ENCODE measurements at places on chromosomes 4 and X.

- no peak for DNase-seq
Observed at GRCh38 chr4:93320356-93320755, 508.2 kb upstream of the ATOH1 start.

GRCh38 chr4:65437102-65437501, 233.2 kb downstream of the EPHA5 start:
- no peak for DNase-seq

DNA sequence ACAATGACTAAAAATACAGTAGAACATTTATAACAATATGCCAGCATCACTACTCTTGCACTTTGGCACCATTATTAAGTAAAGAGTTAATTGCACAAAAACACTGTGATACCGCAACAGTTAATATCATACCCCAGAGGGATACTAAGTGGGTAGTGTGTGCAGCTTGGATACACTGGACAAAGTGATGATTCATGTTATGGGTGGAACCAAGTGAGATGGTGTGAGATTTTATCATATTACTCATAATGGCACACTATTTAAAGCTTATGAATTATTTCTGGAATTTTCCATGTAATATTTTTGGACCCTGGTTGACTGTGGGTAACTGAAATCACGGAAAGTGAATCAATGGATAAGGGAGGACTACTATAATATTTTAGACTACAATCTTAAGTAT, 265.3 kb downstream of the PCDH18 start:
- DNase-seq = peak; percentile 11

GRCh38 chr4:99943904-99944437, 2.4 kb downstream of the DNAJB14 start:
- DNase-seq = no peak

- DNase-seq = no peak
Observed at GRCh38 chrX:40891798-40892197, 156.5 kb upstream of the MED14 start.

GRCh38 chrX:36856849-36857248, 151.3 kb upstream of the FAM47C start:
- DNase-seq = no peak

GRCh38 chr4:147938496-147938895, 206.6 kb downstream of the ARHGAP10 start:
- DNase-seq = no peak

GRCh38 chr4:100086766-100087431, 103.4 kb downstream of the DDIT4L start:
- DNase-seq = no peak

- no peak for DNase-seq
Observed at GRCh38 chr4:167114416-167114971, 119.8 kb downstream of the SPOCK3 start.

DNA sequence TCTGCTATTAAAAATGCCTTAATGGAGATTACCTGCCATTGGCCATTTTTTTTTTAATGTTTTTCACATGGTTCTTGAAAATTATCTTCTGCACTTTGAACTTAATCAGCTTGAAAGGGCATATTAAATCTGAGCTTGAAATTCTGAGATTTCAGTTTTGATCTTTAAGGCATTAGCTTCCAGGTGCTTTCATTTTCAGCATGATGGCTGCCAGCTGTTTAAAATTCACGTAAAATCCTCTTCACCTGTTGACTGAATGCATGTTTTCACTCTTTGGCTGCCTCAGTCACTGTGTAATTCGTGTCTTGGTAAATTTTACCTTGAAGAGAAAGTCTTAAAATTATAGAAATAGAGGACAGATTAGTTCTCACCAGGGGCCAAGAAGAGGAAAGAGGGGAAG, 39.6 kb downstream of the SMAD1 start:
- no peak for DNase-seq

DNA sequence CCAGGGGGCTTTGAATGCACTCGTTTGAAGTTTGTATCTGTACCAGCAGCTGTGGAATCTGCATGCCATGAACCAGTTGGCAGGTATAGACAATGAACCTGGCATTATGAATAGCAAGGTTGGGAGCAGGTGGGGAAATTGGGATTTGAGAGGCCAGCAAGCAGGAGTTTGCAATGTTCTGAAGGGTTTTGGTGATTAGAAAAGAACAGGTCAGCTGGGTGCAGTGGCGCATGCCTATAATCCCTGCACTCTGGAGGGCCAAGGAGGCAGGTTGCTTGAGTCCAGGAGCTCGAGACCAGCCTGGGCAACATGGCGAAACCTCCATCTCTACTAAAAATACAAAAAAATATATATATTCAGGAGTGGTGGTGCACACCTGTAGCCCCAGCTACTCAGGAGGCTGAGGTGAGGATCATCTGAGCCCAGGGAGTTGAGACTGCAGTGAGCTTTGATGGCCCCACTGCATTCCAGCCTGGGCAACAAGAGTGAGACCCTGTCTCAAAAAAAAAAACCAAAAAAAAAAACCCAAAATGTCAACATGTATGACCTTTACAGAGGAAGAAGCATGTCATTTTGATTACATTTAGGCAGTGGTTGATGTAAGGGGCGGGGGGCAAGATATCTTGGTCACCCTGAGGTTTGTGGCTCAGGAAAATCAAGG, 63.9 kb downstream of the TSC22D3 start:
- no peak for DNase-seq

- no peak for DNase-seq
Observed at GRCh38 chr4:79164907-79165610, 160.8 kb downstream of the NAA11 start.

DNA sequence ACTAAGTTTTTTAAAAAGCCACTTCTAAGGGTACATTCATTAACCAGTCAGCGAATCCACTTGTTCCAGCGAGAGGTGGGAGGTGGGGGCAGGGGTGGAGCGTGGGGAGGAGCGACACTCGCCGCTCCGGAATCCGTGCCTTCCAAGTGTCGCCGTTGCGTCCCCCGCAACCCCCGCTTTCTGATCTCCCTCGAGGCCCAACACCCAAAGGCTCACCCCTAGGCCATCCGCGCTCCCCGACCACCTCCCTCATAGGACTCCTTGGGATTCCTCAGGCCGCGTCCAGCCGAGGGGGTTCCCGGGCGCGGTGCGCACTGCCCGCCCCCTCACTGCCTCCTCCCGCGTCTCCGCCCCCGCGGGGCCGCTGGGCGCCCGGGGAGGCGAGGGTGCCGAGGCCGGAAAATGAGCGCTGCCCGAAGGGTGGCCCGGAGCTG, 108.1 kb upstream of the STOX2 start:
- DNase-seq = peak; percentile 8

DNA sequence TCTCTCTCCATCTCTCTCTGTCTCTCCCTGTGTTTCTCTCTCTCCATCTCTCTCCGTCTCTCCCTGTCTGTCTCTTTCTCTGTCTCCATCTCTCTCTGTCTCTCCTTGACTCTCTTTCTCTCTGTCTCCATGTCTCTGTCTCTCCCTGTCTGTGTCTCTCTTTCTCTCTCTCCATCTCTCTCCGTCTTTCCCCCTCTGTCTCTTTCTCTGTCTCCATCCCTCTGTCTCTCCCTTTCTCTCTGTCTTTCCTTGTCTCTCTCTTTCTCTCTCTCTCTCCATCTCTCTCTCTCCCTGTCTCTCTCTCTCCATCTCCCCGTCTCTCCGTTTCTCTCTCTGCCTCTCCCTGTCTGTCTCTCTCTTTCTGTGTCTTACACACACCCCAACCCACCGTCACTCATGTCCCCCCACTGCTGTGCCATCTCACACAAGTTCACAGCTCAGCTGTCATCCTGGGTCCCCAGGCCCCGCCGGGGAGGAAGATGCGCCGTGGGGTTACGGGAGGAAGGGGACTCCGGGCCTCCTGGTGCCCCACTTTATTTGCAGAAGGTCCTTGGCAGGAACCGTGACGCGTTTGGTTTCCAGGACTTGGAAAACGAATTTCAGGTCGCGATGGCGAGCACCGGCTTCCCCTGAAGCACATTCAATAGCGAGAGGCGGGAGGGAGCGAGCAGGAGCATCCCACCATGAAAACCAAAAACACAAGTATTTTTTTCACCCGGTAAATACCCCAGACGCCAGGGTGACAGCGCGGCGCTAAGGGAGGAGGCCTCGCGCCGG, 1.2 kb upstream of the SHOX start:
- no peak for DNase-seq

GRCh38 chr4:155795991-155796390, 37.2 kb downstream of the GUCY1B1 start:
- DNase-seq = no peak

DNA sequence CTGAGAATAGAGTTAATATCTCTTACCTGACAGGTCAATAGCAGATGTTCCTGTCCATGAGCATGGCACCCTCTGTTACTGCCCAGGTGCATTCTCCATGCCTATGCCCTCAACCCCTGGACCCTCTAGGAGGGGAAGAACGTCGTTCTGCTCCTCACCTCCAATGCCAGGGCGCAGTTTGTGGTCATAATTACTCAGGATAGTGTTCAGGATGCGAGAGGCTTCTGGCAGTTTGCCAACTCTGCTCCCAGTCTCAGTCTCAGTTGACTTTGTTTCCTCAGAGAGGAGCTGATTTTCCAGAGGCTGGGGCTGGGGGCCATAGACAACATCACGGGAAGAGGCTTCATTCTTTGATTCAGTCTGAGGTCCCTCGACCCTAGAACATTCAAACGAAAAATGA, 4.4 kb downstream of the GABRE start:
- no peak for DNase-seq

DNA sequence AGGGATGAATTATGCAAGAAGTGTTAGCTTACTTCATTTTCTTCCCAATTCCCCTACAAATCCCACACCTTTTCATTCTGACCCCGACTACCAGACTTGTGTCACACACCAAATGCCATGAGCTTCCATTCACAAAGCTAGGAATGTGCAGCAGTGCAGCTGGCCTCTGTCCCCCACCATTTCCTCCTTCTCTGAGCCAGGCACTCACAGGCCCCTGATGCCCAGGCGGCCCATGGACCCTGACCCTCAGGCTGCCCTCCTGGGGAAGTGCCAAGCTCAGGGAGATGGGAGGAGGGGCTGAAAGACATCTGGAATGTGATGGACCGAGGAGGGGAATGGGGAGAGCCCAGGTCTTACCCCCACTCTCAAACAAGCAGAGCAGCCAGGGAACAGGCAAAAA, 67.0 kb upstream of the BCOR start:
- no peak for DNase-seq

GRCh38 chr4:150056569-150056968, 21.7 kb upstream of the DCLK2 start:
- DNase-seq = peak; percentile 14

DNA sequence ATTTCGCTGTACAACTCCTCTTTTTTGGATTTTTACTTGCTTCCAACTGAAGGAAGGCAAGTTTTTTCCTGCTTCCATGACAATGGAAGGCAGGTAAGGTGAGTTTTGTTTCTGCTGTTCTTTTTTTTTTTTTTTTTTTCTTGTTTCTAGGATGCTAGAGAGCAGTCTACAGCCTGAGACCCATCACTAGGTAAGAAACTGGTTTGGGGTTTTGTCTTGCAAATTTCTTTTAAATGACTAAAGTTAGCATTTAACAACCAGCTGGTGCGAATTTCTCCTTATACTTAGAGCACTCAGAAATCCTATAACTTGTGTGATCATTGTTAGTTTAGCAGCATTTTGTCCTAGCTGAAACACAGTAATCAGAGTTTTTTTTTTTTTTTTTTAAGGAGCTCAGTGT, 378.4 kb upstream of the CNKSR2 start:
- DNase-seq = no peak

DNA sequence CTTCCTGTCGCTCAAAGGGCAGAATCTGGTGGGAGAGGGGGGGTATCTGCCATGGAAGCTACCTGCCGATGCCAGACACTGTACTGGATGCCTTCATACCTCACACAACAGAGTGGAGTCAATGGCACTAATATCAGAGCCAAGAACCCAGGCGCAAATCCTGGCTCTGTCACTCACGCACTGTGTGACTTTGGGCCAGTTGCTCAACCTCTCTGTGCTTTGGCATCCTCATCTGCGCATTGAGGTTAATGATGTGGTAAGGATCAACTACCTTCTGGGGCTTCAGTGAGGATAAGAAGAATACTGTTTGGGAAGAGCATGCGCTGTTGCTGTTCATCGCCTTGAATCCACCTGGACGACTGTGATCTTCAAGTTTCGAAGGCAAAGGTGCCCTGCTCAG, 70.6 kb downstream of the PPP2R2C start:
- no peak for DNase-seq

- DNase-seq = no peak
Observed at GRCh38 chr4:116027311-116027710, 913.9 kb upstream of the NDST4 start.

GRCh38 chrX:131828482-131828881, 194.6 kb upstream of the STK26 start:
- DNase-seq = no peak

- DNase-seq = no peak
Observed at GRCh38 chrX:121782544-121782943, 735.1 kb downstream of the GLUD2 start.

GRCh38 chrX:123274796-123275195, 90.7 kb downstream of the GRIA3 start:
- DNase-seq = no peak

DNA sequence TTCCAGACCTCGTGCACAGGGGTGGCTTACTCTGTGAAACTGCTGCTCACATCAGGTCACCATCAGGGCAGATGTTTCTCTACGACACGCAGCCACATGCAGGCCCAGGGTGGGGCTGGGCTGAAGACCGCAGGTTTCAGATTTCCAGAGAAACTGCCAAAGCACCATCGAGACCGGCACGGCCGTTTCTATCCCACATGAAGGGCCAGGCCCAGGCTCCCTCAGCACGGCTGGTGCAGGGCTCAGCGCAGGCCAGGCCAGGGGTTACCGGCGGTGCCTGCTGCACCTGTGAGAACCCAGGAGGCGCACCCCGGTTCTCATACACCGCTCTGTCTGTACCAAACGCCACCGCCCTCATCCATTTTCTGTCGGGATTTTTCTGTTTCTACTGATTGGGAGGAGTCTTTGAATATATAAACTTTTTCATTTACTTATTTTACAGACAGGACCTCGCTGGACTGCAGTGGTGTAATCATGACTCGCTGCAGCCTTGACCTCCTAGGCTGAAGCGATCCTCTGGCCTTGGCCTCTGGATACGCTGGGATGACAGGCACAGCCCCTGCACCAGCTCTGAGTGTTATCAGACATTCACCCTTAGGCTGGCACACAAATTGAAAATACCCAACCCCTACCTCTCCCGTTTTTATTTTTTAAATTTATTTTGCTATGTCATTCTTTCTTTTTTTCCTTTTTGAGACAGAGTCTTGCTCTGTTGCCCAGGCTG, 17.1 kb downstream of the CTBP1 start:
- no peak for DNase-seq

DNA sequence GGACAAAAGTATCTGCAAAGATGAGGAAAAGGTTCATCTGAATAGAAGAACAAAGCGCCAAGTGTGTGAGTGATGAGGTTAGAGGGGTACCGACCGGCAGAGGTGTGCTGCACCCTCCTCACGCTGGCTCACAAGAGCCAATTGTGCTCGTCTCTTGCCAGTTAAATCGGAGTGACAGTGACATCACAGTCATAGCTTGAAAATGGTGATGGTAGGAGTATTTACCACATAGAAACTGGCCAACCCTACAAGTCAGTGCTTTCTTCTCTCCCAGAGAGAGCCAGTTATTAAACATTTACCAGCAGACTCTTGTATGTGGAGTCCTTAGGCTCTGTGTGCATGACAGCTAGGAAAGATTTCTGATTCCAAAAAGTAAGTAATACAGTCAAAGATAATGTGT, 32.4 kb downstream of the CLDN22 start:
- peak; percentile 4 for DNase-seq

GRCh38 chrX:115582616-115583495, 21.9 kb downstream of the PLS3 start:
- DNase-seq = no peak

- DNase-seq = no peak
Observed at GRCh38 chr4:146095091-146095690, 80.3 kb upstream of the LSM6 start.

Measured in RCC 7860 (cell line).